ENCODE measurements at places on chromosomes 3 and 15.

DNA sequence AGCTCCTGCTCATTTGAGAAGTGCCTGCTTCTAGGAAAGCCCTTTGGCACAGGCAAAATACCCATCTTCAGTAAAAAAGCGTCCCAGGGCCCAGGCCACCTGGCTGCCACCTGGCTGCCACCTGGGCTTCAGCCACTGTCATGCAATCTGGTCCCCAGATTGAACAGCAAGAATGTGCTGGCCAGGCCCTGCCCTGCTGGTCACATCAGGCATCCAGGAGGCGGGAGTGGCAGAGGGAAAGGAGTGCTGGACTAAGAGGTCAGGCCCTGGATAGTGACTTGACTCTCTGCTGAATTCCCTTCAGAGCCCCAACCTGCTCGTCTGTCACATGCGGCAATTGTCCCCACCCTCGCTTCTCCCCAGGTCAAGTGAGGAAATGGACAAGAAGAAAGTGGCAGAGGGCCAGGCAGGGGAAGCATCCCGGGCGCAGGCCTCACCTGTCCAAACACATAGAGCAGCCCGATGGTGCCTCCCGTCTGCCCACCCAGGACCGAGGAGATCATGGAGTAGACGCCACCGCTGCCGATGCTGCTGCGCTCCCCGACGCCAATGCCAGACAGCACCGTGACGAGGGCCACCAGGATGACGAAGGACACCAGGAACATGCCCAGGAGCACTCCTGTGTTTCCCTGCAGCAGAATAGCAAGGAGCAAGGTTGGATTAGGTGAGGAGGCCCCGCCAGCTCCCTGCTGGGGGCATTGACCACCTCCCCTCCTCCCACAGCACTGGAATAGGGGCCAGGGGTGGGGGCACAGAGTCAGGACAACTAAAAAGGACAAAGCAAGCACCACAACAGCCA, 25.5 kb downstream of the SLC12A8 start:
- no peak for DNase-seq

DNA sequence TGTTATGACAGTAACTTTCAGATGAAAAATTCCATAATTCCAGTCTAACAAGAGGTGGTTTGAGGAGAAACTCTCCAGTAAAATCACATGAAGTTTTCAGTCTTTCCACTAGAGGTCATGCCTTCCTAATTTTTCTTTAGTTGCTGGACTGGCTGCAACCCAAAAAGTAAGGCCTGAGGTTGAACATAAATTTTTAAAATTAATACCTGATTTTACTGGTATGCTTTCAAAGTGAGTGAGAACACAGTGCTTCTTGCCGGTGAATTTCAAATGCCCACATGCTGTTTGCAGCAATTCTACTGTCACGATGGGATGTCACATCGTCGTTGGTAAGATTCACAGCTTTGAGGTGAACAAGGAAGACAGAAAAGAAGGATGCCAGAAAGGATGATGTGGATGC, 89.0 kb upstream of the FGF12 start:
- no peak for DNase-seq

GRCh38 chr15:91711384-91712033, 142.0 kb upstream of the SLCO3A1 start:
- no peak for DNase-seq

DNA sequence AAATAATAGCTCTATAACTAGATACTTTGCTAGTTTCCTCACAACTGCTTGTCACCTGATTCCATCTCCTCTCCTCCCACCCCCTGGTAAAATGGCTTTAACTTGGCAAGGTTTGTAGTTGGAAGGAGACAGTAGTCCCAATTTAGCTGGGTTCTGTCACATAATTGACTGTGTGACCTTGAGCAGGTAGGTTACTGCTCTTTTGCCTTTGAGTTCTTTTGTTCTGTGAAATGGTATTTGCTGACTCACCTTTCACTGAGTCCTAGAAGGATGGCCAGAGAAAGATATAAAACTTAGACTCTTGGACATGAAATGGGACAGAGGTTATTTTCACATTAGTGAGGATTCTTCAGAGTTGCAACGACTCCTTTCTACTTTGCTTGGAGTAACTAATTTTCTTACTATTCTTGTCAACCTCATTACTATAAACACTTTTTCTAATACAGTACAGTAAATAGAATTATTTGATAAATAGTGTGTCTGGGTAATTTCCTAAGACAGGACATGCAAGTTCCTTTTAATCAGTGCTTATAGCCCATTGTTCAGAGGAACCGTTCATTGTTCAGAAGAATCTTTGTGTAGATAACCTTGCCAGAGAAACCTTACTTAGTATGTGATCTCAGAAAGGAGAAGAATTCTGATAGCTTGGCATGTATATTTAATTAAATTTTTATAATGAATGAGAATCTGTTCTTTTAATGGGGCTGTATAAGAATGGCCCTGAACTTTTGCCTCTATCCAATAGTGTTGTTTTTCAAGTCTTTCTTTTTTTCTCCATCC, 14.3 kb downstream of the AKAP13 start:
- no peak for DNase-seq

DNA sequence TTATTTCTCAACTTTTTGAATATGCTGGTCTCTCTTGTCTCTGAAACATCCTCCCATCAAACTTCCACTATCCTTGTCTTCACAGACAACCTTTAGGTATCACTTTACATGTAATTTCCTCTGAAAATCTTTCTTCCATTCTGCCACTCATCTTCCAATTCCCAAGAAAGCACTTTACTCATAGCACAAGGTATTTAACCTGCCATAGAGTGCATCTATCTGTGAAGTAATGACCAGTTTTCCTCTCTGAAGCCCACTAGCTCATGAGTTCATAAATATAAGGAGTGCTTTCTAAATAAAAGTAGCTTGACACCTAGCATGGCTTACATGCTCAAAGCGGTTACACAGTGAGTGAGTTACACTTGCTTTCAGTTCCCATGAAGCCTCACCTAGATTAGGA, 160.7 kb upstream of the CMC1 start:
- DNase-seq, result no peak

GRCh38 chr3:116018646-116019045, 395.3 kb downstream of the GAP43 start:
- no peak for DNase-seq

- DNase-seq, result no peak
Observed at GRCh38 chr3:130582457-130583153, 65.6 kb downstream of the COL6A6 start.

GRCh38 chr3:197430502-197430901, 125.3 kb downstream of the BDH1 start:
- DNase-seq, result no peak

GRCh38 chr3:59418836-59419235, 369.0 kb upstream of the CFAP20DC start:
- no peak for DNase-seq

- DNase-seq, result no peak
Observed at GRCh38 chr15:25742776-25743547, 120.2 kb downstream of the ATP10A start.

- DNase-seq, result no peak
Observed at GRCh38 chr3:58963928-58964503, 85.8 kb downstream of the CFAP20DC start.

DNA sequence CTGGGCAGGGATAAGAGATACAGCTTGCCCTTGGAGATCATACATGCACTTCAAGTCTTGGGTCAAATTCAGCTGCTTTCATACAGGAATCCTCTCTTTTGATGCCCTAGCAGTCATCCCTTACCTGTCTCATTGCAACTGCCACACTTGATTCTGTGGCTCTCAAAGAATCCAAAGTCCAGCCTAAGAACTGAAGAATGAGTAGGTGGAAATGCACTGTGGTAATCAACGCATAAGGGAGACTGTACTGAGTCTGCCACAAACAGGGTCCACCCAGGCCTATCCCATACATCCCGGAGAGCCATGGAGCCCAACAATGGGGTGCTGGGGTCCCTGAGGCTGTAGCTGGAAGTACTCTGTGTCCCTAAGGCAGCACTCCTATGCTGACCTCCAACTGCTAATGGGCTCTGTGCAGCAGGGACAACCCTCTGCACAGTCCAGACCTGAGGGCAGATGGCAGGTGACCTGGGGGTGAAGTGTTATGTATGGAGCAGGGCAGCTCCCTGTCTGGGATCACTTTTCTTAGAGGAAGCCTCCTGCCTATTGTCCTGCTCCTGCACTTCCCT, 1.7 kb upstream of the VPS18 start:
- no peak for DNase-seq

DNA sequence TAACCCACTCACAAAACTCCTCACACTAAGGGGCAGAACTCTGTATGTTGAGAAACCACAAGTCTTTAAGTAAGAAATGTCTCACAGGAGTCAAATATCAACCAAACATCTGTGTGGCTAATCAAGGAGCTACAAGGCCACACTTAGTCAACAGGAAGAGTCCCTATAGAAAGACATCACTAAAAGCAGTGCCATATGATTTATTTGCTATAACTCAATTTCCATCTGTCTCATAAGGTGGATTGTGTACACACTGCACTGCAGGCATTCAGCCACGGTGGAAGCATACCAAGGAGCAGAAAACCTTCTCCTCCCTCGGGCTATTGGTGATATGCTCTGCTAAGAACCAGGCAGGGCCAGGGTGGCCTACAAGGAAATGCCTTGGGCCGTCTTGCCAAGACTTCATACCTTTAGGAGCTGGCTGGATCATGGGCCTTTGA, 197.6 kb upstream of the CFAP20DC start:
- no peak for DNase-seq

DNA sequence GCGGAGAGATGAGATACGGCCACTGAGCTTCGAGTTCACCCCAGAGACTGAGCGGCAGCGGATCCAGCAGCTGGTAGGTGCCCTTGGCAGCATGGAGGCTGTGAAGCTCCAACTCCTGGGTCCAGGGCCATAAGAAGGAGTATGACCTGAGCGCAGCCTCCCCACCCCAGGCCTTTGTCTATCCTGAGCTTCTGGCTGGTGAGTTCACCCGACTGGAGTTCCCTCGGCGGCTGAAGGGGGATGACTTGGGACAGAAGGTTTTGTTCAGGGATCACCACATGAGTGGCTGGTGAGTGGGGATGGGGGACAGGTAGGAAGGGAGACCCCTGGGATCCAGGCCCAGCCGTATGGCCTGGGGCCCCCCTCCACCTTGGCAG, 2.6 kb downstream of the PPM1M start:
- DNase-seq, result no peak

GRCh38 chr15:79970624-79971434, at the start of gene BCL2A1:
Gene BCL2A1, minus strand, starts transcription at chr15:79971196. Its CDS starts 77 bp downstream, at chr15:79971119.
- peak; percentile 26 for DNase-seq

DNA sequence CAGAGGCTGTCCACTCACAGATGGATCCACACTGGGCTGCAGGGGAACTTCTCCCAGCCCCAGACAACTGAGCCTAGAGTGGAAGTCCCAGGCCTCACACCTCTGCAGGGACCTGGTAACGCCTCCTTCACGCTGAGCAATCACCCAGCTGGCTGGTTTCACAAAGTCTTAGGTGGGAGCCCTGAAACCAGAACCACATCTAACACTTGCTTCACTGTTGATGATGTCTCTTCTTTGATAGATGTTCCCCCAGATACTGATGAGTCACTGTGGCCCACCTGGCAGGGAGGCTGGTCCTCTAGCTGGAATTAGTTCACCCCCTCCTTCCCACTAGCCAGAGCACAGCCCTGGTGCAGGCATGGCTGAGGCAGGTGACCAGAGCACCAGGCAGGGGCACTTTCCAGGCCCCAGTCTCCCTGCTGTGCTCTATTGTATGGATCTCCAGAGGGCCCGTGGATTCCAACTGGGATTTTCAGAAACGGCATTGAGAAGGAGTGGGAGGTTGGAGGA, 33.5 kb downstream of the MYL3 start:
- DNase-seq, result no peak

- no peak for DNase-seq
Observed at GRCh38 chr3:164522073-164522763, 556.1 kb downstream of the SI start.

DNA sequence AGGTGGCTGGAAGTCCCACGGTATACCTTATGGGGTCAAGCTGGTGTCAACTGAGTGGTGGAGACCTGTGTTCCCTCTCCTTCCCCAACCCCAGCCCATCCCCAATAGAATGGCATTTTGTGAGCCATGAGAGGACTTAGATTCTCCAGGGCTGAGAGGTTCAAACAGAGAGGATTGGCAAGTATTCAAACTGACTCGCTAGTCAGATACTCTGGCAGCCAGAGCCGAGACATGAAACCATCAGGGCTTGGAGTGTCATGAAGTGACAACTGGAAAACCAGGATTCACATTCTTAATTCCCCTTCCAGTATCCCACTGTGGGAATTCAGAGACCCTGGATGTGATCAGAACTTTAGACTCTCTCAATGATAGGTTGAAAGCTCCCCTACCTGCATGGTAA, 159.4 kb upstream of the SNTN start:
- no peak for DNase-seq

DNA sequence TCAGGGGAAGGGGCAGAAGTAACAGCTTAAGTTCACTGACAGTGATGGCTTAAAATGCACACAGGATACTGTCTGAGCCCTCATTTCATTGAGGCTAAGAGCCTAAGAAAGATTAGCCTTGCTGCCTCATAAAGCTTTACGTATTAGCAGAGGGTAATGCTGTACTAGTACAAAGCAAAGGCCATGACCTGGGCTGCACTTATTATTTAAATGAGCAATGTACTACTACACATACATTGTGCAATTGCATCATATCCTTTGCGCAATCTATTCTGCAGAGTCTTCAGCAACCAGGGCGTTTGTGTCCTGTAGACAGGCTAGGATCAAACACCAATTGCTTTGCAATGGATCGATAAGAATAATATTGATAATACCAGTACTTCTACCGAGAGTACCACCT, 221.8 kb downstream of the TPRG1 start:
- no peak for DNase-seq
